LHCN-M2 (cell line): ENCODE measurements at places on chromosomes 3 and 15. TPM values are rescaled to one million over a fixed set of nuclear protein-coding genes. Genes with fewer than 3 reads are reported as not detected.
A peak's percentile ranks its signal among the peaks of the same experiment; 100 is the strongest.

ZPLD1 gene
- total RNA-seq: 1.1 and 1.2 TPM in 2 replicates

DNA sequence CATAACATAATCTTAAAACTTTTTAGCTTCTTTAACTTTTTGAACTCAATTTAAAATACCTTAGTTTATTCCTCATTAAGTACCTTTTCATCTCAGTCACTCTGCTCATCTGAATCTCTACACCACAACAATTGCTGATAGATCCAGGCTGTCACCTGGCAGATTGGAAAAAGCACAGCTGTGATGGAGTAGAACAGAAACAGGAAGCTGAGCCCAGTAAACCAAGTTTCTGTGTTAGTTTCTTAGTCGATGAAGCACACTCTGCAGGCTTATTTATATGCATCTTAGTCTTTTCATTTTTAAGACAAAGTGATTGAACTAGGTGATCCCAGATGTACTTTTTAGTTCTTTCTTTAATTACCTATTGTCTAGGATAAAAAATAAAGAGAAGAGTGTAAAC lies 1398.0 kb upstream of the ALCAM start:
- DNase-seq: no peak

NLGN1 gene
- total RNA-seq: 0.26 TPM in 1 of 2 replicates, not detected in the other

DNA sequence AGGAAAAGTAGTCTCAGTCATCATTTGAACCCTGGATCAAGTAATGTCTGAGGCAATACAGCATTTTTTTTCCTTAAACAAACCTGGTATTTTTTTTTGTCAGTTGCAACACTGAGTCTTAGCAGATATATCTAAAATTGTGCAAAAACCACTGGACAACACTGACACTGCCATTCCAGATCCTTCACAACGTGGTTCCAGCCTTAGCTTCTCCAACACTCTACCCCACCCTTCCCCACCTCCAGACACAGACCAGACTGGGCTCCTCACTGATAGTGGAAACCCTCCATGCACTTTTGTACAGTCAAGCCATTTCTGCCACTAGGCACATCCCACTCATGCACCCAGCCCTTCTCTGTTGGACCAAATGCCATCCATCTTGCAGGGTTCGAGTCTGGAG lies 199.6 kb upstream of the CTNNB1 start:
- no peak for DNase-seq

DNA sequence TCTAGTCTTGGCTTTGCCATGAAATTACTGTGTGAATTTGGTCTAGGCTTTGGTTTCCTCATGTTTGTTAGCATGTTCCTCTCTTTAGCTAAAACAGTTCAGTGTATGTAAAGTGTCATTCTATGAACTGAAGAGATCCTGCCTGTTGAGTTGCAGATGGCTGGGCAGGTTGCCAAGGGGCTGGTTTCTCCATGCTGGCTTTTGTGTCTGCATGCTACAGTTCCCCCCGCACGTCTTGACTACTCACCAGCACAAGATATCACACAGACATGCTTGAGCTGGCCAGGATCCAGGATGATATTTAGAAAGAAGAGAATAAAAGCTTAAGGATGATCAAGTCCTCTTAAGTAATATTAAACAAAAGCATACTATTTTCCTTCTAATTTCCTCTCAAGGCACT lies 90.2 kb downstream of the CERS3 start:
- DNase-seq: no peak

USP50 gene
- total RNA-seq: not detected in 2 replicates

DNA sequence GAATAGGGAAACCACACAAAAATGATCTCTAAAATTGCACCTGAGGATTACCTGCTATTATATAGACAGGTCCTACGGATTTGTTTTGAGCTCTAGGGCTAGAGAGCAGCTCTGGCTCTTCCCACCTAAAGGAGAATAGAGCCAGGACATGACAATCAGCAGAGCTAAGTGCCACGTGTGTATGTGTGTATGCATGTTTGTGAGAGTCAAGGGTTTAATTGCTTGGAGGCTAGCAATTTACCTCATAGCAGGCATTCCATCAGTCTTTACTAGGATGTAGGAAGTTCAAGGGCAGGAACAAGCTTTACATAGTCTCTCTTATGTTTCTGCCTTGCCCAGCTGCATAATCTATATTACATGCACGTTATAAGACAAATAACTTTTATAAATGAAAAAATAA lies 498.2 kb downstream of the NSUN3 start:
- DNase-seq: no peak

GRCh38 chr15:33215941-33216872 lies 21.7 kb upstream of the FMN1 start:
- DNase-seq: peak; percentile 30

- DNase-seq: no peak
Observed at GRCh38 chr15:39326306-39326975, 254.4 kb upstream of the THBS1 start.

EPHA3 gene
- total RNA-seq: 0.13 and 0.17 TPM in 2 replicates

SLC6A1 gene
- under 0.01 TPM in 1 of 2 replicates, not detected in the other for total RNA-seq

DNA sequence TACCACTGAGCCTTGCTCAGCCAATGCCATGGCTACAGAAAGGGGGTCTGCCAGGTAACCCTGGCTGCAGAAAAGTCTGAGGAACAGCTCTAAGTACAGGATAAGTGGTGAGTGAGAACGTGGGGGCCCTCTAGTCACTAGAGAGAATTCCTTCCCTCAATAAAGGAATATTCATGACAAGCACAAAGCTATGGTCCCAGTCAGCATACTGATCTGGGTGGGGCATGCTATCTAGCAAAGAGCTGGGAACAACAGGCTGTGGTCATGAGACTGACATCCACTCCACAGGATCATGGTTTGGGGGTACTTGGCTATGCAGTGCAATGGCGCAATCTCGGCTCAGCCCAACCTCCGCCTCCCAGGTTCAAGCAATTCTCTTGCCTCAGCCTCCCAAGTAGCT lies 140.4 kb downstream of the MTHFS start:
- no peak for DNase-seq

GRCh38 chr15:39199076-39199475 lies 381.8 kb upstream of the THBS1 start:
- DNase-seq: no peak
